ENCODE measurements at places on chromosomes 13 and 19.

- no peak for DNase-seq
These were observed at the start of gene PDX1 for GRCh38 chr13:27919934-27920676. Gene PDX1 (plus strand): TSS chr13:27920000. CDS start chr13:27920139, 139 bp downstream.

DNA sequence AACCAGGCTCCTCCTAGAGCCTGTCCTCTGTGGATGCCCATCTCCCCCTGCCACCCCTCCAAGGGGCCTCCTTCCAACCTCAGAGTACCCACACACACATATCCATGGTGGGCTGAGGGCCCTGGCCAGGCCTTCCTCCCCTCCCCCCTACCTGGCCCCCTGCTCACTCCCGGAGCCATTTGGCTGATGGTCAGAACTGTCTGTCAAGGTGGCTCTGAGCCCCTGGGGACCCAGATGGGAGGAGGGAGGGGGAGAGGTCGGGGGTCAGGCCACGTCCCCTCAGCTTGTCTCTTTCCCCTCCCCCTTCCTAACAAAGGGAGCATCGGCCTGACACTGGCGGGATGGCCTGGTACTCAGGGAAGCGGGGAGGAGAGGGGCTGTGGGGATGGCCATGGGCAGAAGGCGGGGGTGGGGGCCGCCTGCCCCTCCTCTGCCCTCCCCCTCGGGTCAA is 18.7 kb upstream of the POU2F2 start:
- DNase-seq: no peak

DNA sequence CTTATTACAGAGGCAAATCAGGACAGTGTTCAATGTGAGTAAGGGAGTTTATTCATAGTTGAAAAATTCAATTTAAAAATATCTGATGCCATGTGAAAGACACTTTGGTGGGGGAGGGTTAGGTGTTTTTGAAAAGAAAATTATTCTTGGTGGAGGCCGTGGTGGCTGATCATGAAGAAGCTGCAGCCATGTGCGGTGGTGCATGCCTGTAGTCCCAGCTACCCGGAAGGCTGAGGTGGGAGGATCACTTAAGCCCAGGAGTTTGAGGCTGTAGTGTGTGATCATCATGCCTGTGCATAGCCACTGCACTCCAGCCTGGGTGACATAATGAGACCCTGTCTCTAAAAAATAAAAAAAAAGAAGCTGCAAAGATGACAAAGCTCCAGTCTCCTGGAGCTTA is 28.6 kb downstream of the WDFY2 start:
- no peak for DNase-seq

DNA sequence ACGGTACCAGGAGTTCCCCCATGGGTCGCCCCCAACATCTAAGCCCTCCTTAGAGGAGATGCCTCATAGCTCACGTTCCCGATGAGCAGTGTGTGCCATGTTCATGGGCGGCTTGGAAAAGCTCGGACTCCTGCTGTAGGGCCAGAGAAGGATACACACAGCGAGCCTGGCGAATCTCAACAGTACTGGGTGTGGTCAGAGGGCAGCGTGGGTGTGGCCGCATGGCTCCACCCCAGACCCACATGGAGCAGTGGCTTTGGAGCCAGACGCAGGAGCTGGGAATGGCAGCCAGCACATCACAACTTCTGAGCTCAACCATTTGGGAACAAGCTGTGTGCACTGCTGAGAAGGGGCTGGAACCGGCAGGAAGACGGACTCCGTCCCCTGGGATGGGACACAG is 15.6 kb downstream of the CAPS start:
- DNase-seq: no peak

DNA sequence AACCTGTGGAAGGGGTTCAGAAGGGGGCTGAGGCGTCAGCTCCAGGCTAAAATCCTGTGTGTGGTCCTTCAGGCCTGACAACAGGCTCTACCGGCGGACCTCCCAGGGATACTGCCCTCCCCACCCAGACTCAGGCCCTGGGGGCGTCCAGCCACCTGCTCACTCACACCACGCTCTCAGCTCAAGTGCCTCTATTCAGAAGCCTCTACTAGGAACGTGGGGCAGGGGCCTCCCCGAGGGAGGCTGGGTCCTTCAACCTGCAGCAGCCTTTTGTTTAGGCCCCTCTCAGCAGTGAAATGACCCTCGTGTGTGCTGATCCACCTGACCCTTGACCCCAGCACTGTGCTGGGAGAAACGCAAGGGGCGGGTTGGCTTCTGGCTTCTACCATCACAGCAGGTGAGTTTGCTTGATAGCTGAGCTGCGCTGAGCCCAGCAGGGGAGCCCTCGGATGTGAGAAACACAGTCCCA is 10.6 kb downstream of the PLPP2 start:
- DNase-seq: no peak

DNA sequence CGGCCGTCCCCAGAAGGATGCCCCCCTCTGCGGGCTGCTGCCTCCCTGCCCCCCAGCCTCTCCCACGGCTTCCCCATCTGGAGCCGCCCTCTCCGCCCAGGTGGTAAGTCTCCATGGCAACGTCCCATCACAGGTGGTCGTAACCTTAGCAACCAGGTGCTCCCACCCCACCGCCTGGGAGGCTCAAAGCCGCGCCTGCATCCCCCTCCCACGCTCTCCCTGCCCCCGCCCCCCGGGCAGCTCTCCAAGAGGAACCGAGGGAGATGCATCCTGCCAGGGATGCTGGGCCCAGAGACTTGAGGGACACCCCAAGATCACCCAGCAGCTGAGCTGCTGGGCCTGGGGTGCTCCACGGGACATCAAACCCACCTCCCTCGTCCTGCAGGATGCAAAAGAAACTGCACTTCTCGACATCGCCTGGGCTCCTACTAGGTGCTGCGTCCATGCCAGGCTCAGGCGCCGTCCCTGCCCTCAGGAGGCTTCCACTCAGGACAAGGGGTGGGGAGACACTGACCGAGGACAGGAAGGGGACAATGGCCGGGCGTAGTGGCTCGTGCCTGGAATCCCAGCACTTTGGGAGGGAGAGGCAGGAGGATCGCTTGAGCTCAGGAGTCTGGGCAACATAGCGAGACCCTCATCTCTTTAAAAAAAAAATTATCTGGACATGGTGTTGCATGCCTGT is 5.0 kb upstream of the LINGO3 start:
- DNase-seq: no peak

- no peak for DNase-seq
These were observed 92.0 kb upstream of the SPATA13 start for GRCh38 chr13:24068472-24068871.

- no peak for DNase-seq
These were observed 474.0 kb downstream of the COG6 start for GRCh38 chr13:40129467-40129866.

DNA sequence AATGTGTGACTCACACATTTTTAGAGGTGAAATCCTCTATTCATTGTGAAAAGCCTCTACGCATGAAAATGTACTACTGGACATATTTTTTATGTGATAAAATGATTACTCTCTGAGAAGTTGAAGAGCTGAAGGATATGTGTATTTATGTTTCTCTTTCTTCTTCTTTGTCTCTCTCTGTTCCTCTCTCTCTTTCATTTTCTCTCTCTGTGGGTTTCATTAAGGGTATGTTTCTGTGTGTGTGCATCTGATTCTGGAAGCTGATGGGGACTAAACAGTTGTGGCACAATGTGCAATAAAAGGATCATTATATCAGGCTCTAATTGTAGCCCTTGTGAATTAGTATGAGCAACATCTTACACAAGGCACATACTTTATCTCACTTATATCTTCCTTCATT is 867.7 kb downstream of the PCDH9 start:
- no peak for DNase-seq

DNA sequence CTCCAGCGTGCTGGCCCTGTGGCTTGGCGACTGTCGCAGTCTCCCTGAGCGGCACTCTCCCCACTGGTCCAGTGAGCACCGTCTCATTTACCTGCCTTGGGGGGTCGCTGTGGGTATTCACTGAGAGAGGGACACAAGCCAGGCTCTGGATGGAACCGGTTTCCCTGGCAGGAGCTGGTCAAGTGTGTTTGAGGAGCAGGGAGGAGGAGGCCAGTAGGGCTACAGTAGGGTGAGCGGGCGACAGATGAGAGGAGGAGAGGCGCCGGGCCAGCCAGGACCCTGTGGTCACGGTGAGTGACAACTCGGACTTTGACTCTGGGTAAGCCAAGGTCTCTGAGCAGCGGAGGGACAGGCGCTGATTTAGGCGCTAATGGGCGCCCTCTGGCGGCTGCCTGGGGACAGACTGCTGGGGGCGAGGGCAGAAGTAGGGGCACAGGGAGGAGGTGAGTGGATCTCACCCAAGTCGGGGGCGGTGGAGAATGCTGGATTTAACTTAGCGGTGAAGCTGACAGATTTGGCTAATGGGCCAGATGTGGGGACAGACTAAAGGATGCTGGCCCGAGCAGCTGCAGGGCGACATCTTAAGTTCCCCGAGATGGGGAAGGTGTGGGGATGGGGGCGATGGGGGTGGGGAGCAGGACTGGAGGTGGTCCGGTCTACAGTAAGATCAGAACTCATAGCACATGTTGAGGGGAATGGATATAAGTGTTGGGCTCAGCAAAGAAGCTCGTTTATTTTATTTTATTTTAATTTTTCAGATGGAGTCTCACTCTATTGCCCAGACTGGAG is 4.7 kb upstream of the PRMT1 start:
- DNase-seq: no peak

DNA sequence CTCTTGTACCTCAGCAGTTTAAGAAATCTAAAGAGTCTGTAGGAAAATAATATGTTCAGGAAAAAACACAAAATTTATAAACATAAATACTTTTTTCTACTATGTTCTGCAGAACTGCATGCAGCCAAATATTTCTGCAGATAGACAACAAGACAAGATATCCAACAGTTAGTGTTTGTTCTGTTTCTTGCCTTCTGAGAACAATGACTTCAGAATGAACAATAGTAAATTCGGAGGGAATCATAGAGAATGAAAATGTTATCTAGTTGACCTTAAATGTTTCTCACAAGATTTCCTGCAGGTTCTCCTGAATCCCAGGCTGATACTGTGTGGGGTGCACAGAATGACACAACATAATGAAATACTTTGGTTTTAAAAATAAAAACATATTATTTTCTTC is 180.4 kb downstream of the PCDH9 start:
- DNase-seq: no peak

- no peak for DNase-seq
These were observed 54.8 kb upstream of the MIR17HG start for GRCh38 chr13:91292630-91293221.

DNA sequence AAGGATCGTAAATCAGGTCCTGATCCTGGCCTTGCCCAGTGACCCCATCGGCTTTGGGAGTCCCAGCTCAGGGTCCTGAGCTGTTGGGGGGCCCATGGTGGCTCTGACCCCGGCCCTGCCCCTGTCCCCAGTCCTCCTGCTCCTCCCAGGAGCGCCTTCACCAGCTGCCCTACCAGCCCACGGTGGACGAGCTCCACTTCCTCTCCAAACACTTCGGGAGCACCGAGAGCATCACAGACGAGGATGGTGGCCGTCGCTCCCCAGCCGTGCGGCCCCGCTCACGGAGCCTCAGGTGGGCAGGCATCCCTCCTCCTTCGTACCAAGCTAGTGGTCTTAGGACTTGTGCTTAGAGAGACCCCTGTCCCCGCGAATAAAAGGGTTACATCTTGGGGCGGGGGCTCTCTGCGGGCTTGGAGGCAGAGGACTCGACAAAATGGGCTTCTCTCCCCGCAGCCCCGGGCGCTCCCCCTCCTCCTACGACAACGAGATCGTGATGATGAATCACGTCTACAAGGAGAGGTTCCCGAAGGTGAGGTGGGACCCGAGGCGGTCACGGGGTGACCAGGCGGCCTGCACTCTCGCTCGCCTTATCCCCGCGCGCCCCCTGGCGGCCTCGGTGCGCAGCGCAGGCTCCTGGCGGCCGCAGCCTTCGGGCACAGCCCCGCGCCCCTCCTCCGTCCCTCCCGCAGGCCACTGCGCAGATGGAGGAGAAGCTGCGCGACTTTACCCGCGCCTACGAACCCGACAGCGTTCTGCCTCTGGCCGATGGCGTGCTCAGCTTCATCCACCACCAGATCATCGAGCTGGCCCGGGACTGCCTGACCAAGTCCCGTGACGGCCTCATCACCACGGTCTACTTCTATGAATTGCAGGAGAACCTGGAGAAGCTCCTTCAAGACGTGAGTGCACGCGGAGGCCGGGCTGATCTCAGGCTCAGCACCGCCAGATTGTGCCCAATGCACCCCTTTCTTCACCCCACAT is 9.1 kb downstream of the MAST1 start:
- DNase-seq: peak; percentile 53

DNA sequence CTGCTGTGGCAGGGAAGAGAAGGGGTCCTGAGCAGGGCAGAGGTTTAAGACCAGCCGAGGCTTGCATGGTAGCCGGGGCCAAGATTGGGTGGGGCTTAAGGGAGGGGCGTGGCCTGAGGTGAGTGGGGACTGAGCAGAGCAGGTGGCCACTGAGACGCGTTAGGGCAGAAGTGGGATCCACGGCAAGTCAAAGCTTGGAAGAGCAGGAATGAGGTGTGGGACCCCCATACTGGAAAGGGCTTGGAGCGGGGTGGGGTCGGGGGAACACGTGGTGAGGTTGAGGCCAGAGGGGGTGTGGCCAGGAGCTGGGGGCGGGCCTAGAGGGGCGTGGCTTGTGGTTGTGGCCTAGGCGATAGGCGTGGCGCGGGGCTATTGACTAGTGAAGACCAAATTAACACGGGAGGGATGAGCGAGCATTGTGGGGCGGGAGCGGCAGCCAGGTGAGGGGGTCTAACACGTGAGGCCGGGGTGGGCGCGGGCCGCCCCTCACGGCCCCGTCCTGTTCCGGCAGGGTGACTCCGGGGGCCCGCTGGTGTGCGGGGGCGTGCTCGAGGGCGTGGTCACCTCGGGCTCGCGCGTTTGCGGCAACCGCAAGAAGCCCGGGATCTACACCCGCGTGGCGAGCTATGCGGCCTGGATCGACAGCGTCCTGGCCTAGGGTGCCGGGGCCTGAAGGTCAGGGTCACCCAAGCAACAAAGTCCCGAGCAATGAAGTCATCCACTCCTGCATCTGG is 3.3 kb downstream of the CFD start:
- no peak for DNase-seq

DNA sequence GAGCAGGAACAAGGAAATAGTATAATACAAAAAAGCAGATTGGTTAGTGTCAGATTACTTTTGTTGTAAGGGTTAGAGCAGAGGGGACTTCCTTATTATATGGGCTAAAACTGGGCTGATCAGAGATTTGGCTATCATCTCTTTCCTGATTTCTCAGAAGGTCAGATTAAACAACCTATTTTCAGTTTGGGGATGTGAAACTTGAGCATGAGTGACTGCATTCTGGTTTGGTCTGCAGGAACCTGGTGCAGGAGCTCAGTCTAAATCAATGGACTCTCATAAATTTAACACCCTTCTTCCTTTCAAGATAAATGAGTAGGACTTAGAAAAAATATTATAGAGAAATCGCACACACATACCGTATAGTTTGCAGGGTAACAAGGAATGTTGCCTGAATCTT is 12.9 kb upstream of the RFXAP start:
- no peak for DNase-seq
